AG08396 (cell line): ENCODE measurements at places on chromosomes 6 and 20.

- peak; percentile 60 for DNase-seq
Observed at GRCh38 chr6:26571592-26572296, 25.0 kb upstream of the ABT1 start.

GRCh38 chr6:42193491-42193894, 1.3 kb downstream of the GUCA1B start:
- DNase-seq: no peak

DNA sequence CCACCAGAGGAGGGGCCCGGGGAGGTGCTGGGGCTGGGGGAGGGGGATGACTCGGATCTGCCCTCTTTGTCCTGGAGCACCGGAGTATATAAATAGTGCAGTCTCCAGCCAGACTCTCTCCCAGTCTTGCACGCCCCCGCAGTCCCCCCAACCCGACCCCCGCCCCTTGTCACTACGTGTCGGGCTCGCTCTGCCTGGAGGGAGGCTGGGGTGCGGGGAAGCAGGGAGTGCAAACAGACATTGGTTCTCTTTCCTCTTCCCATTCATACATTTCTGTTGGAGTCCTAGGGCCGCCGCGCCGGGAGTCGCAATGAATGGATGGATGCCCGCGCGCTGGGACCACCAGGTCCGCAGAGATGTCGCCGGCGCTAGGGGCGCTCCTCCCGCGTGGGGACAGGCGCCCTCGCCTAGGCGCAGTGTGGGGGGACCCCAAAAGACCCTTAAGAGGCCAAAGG, 179.3 kb downstream of the TBXT start:
- no peak for DNase-seq

DNA sequence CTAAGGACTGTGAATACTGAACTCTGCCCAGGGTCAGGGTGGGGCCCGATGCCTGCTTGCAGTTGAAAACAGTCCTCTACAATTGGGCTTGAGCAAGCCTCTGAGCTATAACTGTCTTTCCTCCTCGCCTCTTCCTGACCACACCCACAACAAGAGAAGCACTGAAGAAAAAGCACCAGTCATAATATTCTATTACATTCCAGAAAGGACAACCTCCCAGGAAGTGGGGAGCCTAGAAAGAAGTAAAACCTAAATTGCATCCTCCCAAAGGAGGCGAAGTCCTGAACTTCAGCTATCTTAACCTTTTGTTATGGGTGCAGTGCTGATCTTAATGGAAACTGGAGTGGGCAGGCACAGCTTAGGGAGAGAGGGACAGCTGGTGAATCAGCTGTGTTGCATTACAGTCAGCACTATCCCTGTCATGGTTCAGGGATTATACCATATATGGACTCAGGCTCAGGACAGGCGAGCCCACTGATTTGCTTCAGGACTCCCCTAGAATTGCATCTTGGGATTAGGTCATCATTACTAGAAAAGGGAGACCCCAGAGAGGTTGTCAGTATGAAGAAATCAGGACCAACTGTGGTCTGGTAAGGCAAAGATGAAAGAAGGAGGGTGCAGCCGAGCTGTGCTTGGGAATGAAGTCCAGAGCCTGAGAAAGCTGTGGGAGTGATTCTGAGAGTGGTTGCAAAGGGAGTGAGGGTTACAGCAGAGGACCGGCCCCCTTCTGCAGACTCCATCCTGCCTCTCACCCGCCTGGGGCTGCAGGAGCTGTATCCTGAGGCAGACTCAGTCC, 18.3 kb upstream of the TRAM2 start:
- peak; percentile 80 for DNase-seq

- no peak for DNase-seq
Observed at GRCh38 chr6:33018904-33019303, 9.5 kb upstream of the HLA-DOA start.

DNA sequence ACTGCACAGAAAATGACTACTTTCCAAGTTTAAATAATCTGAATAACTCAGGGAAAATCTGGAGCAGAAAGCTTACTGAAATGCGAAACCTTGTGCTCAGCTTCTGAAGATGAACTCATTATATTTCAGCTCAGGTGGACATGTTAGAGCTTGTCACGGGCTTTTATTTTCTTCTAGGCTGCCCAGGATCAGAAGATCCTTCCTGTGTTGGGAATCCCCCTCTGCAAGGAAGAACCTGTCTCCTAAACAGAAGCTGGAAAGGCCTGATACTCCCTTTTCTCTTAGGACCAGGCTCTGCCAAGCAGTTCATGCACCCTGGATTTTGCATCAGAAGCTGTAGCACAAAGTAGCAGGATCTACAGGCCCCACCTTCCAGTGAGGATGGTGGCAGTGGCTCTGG, 5.1 kb upstream of the SLC2A12 start:
- DNase-seq: no peak

DNA sequence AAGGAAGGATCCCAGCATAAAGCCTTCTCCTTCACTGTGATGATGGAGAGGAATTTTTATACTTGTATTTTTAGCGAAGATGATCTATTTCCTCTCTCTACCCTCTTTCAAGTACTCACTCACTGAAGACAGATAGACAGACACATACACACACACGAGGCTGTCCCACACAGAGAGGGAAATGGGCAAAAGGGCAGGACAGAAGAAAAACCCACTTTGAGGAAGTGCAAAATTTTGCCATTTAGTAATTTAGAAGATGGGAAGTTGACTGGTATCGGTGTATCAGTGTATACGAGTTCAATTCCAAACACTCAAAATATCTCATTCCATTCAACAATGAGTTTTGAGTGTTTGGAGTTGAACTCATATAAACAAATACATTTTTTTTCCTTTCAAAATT, 30.9 kb downstream of the HEBP2 start:
- no peak for DNase-seq

DNA sequence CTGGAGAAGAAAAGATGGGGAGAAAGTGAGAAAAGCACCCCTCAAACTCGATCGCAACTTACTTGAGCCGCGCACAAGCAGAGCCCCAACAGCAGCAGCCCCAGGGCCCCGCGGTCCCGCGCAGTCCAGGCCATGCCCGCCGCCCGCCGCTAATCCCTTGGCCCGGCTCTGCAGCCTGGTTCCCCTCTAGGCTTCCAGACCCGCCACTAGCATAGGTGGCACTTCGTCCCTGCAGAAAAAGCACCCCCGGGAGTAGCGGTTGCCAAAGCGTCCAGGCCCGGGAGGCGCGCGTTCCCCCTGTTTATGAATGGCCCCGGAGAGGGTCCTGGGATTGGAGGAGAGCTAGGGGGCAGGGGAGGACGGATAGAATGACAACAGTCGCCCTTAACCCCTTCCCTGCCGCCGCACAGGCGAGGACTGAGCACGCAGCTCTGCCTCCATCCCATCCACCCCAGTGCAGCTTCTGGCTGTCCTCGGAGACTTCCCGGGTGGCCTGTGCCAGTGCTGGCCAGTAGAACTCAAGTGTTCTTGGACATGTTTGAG, 19.9 kb downstream of the COL9A1 start:
- DNase-seq: no peak

DNA sequence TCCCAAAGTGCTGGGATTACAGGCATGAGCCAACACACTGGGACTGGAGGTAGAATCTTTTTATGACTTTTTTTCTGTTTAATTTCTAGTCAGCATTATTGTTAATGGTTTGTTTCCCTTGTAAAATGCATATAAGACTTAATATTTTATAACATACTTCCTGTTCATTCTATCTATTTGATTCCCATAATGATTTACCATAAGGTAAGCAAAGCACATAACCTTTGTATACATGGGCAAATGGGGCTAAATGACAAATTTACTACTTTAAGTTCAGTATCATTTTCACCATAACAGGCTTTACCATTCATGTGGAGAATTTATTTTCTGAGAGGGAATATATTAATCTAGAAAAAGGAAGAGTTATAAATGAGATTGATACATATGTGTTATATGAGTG, 24.3 kb downstream of the VTA1 start:
- no peak for DNase-seq

DNA sequence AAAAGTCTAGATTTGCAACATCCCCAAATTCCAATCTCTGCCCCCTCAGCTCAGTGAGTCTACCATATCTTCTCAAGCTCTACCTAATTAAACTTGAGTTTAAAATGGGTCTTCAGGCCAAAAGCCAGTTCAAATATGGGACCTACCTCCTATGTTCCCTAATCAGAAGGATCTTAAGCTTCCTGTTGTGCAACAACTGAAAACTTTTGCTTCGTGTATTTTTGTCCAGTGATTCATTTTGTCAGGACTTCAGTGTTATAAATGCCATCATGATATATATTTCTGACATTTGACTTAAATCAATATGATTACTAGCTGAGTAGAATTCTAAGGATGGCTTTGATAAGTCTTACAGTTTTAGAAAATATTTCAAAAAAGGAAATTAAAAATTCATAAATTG, 622.6 kb upstream of the PTCHD4 start:
- no peak for DNase-seq

GRCh38 chr6:32082478-32082877, 26.7 kb downstream of the TNXB start:
- no peak for DNase-seq

GRCh38 chr6:96925290-96925687, 761 bp downstream of the KLHL32 start:
- no peak for DNase-seq

DNA sequence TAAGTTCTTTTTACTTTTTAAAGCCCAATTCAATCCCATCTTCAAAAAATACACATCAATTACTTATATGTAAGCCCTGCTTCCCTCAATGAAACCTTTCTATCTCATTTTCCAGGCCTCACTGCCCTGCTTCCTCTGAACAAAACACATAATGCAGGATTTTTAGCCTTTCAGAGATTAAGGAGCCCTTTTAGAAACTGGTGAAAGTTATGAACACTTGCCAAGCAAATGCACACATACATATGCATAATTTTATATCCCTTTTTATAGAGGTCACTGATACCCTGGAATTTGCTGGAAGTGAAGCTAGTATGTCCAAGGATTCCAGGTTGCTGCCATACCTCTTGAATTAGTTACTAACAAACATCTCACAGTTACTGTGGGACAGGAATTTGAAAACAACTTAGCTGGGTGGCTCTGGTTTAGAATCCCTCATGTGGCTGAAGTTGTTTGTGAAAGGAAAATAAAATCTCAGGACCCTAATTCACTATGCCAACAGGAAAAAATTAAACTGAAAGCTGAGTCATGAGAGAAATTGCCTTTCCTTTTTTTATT, 75.8 kb downstream of the UBE3D start:
- no peak for DNase-seq

DNA sequence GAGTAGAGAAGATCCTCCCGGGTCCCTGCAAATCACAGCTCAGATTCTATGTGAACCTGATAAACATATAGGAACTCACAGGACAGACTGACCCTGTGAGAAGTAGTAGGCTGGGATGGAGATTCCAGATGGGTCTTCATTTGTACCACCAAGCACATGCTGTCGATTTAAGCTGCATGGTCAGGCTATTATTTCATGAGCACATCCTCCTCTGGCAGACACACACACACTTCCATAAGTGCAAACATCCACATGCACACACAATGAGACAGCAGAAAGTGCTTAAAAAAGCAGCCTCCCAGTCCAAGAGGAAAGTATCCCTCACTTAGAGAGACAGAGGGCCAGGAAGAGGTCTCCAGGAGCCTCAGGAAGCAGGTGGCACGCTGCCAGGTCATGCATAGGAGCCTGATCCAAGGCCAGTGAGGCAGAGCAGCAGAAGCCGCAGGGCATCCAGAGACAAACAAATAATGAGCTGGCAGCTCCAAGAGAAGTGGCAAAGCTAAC, 131.8 kb downstream of the UNC5CL start:
- no peak for DNase-seq

- no peak for DNase-seq
Observed at GRCh38 chr20:37535443-37536132, 7.9 kb upstream of the BLCAP start.

DNA sequence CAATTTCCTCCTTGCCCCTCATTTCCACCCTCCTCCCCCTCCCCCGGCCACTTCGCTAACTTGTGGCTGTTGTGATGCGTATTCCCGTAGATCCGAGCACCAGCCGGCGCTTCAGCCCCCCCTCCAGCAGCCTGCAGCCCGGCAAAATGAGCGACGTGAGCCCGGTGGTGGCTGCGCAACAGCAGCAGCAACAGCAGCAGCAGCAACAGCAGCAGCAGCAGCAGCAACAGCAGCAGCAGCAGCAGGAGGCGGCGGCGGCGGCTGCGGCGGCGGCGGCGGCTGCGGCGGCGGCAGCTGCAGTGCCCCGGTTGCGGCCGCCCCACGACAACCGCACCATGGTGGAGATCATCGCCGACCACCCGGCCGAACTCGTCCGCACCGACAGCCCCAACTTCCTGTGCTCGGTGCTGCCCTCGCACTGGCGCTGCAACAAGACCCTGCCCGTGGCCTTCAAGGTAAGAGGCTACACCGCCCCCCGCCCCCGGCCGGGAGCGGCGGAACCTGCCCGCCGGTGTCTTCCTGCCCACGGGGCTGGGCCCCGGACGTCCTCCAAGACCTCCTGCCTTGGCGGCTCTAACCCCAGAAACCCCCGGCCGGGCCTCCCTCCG, 44.9 kb upstream of the SUPT3H start:
- peak; percentile 63 for DNase-seq

GRCh38 chr6:144036064-144036834, 28.2 kb upstream of the PLAGL1 start:
- DNase-seq: peak; percentile 27

DNA sequence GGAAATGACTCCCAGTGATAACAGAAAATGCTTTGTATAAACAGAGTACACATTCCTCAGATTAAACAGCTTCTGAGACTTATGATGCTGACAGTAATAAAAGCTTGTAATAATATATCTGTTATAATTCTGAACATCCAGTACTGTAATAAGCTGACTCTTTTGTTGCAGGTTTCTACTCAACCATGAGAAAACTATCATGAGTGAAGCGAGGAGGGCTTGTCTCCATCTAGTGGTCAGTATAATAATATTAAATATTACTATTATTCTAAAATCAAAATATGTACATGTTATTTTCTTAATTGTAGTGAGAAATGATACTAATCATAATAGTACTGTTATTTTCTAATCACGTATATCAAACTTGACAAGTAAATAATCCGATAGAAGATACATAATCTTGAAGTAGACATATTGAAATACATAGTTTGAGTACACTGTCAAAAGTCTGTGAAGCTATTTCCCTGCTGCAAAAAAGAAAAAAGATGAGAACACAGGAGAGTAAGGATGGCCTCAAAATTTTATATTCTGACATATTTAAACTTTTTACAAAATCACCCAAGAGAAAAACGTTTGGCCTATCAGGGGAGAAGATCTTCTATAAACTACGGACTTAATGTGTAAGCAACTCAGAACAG, 183.1 kb downstream of the MOXD1 start:
- DNase-seq: no peak

DNA sequence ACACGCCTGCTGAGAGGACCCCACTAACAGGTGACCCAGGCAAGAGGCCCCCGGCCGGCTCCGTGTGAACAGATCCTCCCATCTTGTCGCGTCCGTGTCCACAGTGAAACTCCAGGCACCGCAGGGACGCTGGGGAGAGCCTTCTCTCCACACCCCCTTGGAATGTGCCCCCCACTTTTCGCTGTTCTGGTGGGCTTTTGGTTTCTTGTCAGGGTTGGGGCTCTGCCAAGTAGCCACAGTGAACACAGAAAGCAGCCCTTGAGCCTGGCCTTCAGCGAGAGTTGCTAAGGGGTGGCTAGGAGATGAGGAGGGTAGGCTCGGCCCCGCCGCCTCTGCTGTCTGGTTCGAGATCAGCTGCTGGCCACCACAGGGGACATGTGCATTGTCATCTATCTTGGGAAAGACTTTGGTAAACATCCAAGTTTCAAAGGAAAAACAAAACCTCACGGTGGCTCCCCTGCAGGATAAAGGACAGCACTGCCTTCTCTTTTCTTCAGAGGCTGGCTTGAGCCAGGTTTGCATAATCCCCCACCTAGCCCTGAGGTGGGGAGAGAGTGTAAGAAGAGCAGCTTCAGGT, 22.7 kb downstream of the SYNDIG1 start:
- no peak for DNase-seq

GRCh38 chr6:144162977-144163376, 12.7 kb downstream of the STX11 start:
- DNase-seq: no peak
